Stimulated activated CD4-positive, alpha-beta T cell treated with anti-CD3 and anti-CD28 coated beads, Interleukin-1b, Interleukin-23, amount 100 ng/mL, for 1 hour (primary cell): ENCODE measurements at places on chromosomes 13 and 19.

DNA sequence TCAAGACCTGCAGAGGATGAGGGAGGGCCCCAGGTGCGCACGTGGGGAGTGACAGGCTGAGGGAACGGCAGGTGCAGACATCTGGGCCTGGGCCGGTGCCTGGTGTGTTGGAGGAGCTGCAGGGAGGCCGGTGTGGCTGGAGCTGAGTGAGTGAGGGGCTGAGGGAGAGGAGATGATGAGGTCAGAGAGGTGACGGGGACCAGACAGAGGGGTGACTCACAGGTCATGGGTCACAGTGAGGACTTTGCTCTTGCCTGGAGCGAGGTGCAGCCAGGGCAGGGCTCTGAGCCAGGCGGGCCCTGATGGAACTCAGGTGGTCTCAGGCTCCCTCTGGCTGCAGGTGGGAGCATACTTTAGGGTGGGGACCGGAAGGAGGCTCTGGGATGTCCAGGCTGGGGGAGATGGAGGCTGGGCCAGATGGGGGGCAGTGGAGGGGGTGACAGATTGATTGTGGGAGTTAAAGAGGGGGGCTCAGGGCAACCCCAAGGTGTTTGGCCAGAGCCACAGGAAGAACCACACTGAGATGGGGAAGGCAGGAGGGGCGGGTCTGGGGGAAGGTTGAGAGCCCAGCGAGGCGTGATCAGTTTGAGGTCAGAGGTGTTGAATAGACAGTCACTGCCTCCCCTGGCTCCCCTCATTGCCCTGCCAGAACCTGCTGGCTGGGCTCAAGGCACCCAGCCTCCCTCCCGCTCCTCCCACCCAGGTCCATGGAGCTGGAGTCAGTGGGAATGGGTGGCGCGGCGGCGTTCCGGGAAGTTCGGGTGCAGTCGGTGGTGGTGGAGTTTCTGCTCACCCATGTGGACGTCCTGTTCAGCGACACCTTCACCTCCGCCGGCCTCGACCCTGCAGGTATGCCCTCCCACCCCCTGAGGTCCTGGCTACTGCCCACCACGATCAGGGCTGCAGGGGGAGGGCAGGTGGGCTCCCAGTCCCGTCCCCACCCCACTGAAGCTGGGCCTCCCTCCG lies 8.4 kb downstream of the ARHGAP33 start:
- no peak for DNase-seq

DNA sequence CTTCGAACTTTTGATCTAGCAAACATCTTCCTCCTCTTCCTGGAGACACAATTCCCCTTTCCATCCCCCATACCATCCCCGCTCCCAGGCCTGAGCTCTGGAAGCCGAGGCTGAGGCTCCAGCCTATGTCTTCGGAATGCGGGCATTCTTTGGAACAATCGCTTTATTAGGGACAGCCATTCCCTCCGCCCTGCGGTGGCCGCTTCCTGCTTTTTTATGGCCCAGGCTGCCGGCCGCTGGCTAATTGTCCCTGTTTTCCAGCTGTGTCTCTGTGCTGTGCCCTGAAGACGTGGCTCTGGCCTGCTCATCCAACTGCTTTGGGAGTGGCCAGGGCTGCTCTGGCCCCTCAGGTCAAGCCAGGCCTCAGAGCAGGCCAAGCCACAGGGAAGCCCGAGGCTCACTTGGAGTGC lies 2.1 kb upstream of the CDX2 start:
- DNase-seq, result no peak

GRCh38 chr13:47747901-47748300 lies 253.2 kb downstream of the SUCLA2 start:
- DNase-seq, result no peak

- no peak for DNase-seq
These were observed 131.5 kb downstream of the RGCC start for GRCh38 chr13:41588899-41589298.

DNA sequence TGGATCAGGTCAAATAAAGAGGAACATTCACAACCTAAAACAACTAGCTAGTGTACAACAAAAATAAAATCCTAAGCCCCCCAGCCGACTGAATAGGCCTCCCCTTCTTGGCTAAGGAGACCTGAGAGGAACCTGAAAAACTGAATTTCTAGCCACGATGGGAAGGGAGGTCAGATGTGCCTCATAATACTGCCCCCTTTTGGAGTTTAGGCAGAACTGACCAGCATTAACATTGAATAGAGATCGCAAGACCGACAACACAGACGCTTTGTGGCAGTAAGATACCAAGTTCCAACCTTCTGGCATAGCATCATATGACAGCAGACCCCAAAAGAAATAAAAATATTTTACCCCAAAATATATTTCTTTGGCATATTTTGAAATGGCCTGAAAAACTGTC lies 15.9 kb downstream of the CBY2 start:
- DNase-seq, result no peak
